ENCODE measurements at places on chromosomes 16 and 17. TPM values are rescaled to one million over a fixed set of nuclear protein-coding genes. Genes with fewer than 3 reads are reported as not detected.

GRCh38 chr17:58416937-58417299, 416 bp downstream of the RNF43 start:
- DNase-seq: no peak

DNA sequence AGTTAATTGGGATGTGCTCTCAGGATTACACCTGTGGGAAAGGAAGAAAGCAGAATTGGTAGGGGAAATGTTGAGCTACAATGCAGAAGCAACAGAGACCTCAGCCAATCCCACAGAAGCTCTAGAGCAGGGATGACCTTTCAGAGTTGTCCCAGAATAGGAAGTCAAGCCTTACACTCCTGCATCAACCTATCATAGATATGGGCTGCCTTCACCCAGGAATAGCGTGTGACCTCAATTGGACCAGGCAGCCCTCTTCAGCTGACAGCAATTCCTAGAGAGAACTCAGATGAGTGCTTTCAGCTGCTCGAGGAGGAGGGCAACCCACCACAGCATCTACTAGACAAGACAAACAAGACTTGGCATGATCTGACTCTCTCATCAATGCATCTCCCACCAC, 189.7 kb downstream of the TMEM132E start:
- peak; percentile 6 for DNase-seq

DNA sequence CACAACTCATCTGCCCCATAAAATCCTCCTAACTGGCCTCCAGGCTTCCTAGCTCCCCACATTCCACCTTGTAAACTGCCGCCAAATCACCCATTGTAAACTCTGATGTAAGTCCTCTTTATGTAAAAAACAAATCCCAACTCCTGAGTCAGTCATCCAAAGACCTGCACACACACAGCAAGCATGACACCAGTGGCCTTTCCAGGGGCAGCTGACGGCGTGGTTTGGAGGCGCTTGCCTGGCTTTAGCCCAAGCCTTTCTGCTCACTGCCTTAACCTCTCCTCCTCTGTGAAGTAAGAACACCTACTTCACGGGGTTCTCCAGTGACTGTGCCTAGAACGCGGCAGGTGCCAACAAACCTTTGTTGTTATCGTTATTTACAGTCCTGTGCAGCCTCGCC, 14.0 kb downstream of the UBE2O start:
- no peak for DNase-seq

DNA sequence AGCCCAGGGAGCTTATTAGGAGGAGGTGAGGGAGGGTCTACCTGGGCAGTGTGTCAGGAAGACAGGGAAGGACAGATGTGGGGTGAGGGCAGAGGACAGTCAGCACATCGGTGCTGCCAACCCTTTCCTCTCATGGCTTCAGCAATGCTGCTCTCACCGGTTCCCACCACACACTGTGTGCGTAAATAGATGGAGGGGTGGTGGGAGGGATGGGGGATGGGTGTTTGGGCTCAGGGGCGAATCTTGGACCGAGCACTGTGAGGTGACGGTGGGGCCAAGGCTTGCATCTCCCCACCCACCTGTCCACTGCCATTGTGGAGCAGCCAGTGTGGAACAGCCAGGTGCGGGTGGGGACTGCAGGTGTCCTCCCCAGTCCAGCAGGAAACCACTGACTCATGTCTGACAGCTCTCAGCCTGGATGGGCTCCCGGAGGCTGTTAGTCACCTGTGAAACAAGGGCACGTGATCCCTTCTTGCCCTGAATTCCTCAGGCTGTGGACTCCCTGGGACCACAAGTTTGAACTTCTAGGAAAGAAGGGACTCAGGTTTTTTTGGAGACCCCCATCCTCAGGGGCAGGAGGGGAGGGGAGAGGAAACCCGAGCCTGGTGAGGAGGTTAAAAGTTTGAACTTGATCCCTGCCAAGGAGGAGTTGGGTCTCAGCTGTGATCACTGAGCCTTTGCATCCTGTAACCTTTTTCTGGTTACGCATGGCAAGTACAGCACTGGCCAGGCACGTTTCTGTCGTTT, 42.7 kb upstream of the SMPD3 start:
- no peak for DNase-seq

DNA sequence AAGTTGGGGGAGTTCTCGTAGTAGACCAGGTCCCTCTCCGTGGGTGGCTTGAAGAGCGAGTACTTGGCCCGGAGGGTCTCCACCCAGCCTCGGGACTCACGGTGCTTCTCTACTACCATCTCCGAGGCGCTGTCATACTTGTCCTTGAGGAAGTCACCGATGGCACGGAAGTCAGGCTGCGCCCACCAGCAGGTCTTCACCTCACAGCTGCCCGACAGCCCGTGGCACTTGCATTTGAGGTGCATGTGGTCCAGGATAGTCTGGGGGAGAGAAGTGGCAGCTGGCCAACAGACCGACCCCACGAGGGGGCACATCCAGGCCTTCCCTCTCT, 50.0 kb downstream of the WNT3 start:
- DNase-seq: peak; percentile 71

GRCh38 chr17:68576137-68576536, 25.0 kb downstream of the FAM20A start:
- DNase-seq: no peak

GRCh38 chr17:38447502-38448085, 19.3 kb downstream of the ARHGAP23 start:
- no peak for DNase-seq

DNA sequence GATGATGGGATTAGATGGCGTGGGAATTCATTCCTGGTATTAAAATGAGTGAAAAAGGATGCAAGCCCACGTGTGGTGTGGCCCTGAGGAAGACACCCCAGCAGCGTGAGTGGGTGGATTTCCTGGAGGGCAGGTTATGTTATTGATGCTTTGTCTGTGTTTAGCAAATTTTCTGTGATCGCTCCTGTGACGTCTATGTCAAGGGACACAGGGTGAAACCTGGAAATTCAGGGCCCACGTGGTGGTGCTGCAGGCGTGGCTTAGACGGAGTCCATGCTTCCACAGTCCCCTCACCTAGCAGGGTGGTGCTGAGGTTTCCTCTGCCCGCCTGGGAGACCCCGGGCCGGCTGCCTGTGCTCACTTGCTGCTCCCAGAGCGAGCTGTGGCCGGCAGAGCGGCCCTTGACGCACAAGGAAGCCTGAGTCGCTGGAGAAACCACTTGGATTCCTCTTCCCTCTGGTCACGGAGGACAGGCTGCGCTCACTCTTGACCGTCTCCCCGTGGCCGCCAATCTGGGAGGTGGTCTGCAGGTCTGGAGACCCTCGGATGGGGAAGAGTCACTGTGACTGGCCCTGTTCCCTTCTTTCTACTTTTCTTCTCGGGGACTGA, 23.4 kb downstream of the BAIAP2 start:
- no peak for DNase-seq

DNA sequence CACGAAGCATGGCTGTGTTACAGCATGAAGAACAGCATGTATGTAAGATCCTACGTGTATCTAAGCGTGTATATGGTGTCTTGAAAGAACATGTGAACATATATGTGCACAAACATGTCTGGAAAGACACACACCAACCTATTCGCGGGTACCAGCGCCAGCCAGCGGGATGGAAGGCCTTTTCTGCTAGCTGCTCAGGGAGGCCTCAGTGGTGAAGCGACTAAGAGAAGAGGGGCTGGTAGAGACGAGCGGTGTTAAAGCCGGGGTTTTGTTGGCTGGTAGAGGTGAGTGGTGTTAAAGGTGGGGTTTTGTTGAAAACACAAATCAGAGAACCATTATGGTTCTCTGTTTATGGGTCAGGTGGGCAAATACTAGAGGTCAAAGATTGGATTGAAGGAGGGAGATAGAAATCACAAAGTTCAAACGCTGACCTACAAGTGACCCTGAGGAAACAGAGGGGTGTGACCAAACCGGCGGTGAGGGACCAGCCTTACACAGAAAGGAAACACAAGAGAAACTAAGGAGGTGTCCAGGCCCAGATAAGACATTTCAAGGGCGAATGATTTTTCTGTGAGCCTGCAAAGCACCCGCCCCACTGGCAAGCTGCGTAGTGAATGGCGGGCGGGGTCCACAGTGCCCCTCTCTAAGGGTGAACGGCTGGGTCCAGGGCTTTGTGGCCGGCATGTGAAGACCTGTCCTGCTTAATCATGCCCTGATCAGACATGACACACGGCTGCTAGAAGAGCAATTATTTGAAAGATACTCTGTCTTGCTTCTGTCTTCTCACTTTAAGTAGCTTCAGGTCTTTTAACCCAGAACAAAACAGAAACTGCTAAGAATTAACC, 8.1 kb downstream of the ZCCHC14 start:
- no peak for DNase-seq

DNA sequence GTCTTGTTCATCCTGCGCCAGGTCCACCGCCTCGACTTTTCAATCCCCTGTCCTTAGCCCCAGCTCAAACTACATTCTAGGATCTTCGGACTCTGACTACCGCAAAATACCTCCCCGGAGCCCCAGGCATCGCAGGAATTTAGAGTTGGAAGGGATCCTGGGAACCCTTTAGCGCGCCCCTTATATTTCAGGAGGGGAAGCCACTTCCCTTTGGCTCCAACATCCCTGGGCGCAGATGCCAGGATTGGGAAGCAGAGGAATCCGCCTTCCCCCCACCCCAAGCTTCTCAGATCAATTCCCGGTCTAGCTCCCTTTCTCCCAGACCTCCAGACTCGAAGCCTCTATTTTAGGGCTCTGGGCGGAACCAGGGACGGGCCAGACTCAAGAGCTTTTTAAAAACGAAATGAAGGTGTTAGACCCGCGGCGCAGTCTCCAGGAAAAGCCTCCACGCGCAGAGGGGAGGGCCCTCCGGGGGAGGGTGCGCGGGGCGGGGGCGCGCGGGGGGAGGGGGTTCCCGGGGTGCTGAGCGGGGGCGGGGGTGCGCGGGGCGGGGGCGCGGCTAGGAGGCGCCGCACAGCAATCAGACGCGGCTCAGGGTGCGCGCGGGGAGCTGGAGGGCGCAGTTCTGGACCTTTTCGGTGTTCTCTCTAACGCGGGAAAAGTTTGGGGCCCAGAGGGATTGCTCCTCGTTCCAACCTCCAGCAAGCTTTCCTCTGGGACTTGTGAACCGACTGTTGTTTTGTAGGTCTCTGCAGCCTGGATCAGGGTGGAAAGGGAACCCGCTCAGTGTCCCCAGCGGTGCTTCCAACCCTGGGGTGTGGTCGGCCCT, 1.6 kb downstream of the AHSP start:
- DNase-seq: no peak

- DNase-seq: no peak
Measured at GRCh38 chr16:88812513-88813268, 963 bp upstream of the APRT start.

- no peak for DNase-seq
Measured at GRCh38 chr17:12680407-12680897, 14.8 kb downstream of the MYOCD start.

DNA sequence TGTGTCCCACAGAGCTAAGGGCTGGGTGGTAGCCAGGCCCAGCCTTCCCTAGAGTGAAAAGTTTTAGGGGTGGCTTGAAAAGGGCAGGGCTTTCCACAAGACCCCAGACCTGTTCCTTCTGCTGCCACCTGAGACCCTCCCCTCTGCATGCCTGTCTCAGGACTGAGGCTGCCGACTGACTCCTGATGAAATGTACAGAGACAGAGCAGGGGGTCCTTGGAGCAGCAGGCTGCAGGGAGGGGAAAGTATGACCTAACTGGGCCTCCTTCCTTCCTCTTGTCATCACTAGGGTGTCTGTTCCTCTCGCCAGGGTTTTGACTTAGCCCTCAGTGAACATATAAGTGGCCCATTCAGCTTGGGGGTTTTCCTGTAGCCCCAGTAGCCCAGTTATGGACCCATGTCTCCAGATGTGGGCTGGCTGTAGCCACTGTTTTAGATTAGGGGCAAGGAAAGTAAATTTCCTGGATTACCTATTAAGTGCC, 14.9 kb upstream of the NFATC3 start:
- no peak for DNase-seq

DNA sequence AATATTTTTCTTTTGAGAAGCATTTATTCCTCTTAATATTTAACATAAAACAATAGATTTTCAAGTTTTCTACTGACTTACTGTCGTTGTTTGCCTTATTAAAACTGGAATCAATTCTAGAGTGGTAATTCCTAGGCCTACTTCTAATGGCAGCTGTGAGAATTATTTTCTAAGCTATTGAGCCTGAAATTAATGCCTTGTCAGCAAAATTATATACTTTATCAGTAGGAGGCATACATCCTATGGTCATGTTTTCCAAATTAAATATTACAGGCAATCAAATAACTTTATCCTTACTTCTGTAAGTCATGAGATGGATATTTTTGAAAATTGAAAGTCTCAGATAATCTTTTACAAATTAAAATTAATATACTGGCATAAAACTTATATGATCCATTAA, 239.1 kb upstream of the CNTNAP4 start:
- no peak for DNase-seq

GRCh38 chr17:18093616-18094408, 6.1 kb downstream of the DRG2 start:
- no peak for DNase-seq

DNA sequence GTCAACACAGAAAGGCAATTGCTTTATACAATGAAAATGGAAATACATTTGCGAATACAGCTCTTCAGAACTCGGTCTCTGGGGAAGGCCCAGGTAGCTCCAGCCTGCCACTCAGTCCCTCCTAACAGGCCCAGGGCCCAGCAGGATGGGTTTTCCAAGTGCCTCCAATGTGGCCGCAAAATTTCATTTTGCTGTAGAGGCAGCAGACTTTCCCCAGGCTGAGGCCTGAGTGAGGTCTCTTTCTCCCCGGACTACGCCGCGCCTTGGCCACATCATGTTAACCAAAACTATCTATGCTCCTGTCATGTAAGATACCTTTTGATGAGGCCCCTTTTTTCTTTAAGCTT, 606.0 kb upstream of the SALL1 start:
- DNase-seq: no peak

- DNase-seq: no peak
Measured at GRCh38 chr17:21129023-21129681, 2.4 kb downstream of the DHRS7B start.

DNA sequence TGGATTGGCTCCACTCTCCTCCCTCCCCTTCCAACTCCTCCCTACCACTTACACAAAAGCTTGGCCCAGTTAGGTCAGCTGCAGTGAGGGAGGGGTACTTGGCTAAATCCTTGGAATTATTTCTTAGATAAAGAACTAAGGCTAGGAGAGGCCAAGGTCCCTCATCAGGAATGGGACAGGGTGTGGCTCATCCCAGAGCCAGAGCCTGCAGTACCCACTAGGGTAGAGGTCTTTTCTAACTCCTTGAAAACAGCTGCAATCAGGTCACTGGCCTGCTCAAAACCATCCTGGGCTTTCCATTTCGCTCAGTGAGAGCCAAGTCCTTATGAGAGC, 1.9 kb upstream of the SLC46A1 start:
- DNase-seq: no peak

The HS3ST3B1 gene
- total RNA-seq: 12.2 TPM

The ACAP1 gene
- 12.4 TPM for total RNA-seq

The QRICH2 gene
- 2.3 TPM for total RNA-seq

The EFNB3 gene
- total RNA-seq: 8.9 TPM

The CUEDC1 gene
- 34.2 TPM for total RNA-seq

The RASL10B gene
- 2.0 TPM for total RNA-seq

The P2RX1 gene
- total RNA-seq: 0.25 TPM

The GNGT2 gene
- total RNA-seq: not detected

The OR2C1 gene
- total RNA-seq: 0.34 TPM

The SEPTIN12 gene
- not detected for total RNA-seq
